ENCODE measurements at places on chromosomes 4 and X.

DNA sequence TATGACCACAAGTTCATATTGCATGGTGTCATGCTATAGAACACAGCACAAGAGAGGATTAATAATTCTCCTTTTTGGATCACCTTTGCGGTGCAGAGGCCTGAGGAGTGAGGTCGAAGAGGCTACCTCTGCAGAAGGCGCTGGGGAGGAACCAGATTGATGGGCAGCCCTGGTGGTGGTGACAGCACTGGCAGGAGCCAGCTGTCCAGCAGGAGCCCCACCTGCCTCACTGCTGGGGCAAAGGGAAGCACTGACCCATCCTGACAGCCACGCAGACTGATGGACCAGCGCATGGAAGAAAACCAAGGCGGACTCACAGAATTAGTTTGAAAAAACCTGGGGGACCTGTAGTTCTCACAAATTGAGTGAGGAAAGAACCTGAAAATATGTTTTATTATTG, 50.9 kb downstream of the COX18 start:
- no peak for DNase-seq

GRCh38 chrX:1537031-1537715, at the start of gene P2RY8:
Gene P2RY8, minus strand, starts transcription at chrX:1537185. Its CDS starts 70,627 bp downstream, at chrX:1466558.
- DNase-seq = no peak

- no peak for DNase-seq
These were observed 411.0 kb upstream of the NDST3 start for GRCh38 chr4:117623326-117623725.

- DNase-seq = no peak
These were observed 393.6 kb downstream of the IL15 start for GRCh38 chr4:142030010-142030409.

DNA sequence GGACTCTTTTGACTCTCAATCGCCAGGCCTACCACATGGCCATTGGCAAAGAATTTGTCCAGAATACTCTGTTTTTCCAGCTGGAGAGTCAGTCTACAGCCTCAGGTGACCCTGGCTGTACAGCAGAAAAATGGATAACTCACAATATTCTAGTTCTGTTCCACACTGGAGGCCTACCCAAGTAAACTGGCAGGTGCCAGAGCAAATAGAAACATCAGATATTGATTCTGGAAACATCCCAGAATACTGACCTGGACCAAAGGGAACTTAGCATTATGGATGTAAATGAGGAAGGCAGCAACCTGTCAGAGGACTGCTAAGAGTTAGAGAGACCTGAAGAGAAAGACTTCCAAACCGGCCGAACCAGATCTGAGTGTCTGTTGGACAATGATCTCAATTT, 147.9 kb upstream of the SMAD1 start:
- DNase-seq = no peak

All from progenitor cell of endocrine pancreas (in vitro differentiated cells).